ENCODE measurements at places on chromosomes 5 and 9.

DNA sequence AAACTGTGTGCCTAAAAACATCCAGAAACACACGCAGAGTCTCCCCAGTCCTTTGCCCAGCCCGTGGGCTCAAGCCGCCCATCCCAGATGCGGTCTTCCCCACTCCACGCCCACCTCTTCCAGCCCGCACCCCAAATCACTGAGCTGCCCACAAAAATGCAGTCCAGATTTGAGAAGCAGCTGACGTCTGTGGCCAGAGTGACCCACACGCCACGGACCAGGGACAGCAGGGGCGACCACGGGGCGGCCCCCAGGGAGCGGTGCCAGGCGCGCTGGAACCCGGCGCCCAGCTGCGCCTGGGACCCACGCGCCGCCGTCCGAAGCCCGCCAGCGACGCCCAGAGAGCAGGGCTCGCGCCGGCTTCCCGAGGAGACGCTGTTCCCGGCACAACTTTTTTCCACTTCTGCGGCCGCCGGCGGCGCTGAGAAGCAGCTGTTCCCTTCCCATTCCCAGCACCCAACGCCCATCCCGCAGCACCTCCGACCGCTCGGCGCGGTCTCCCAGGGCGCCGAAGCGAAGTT, 674 bp downstream of the LHFPL2 start:
- DNase-seq, result no peak

DNA sequence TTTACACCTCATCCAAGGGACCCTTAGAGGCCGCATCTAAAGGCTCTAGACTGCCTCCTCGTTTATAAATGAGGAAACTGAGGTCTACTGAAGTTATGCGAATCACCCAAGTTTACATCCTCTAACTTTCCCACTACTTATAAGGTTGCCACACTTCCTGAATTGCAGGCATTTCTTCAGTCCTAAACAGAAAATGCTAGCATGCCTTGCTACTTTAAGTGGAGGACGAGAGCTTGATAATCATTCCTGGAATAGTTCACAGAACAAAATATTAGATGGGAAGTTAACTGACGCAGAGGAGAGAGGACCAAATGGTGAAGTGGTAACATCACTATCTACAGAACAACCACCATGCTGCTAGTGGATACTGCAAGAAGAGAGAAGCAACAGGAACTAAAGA, 85.8 kb downstream of the GNAQ start:
- no peak for DNase-seq

GRCh38 chr9:112863746-112864145, 26.9 kb downstream of the SLC46A2 start:
- DNase-seq, result no peak

DNA sequence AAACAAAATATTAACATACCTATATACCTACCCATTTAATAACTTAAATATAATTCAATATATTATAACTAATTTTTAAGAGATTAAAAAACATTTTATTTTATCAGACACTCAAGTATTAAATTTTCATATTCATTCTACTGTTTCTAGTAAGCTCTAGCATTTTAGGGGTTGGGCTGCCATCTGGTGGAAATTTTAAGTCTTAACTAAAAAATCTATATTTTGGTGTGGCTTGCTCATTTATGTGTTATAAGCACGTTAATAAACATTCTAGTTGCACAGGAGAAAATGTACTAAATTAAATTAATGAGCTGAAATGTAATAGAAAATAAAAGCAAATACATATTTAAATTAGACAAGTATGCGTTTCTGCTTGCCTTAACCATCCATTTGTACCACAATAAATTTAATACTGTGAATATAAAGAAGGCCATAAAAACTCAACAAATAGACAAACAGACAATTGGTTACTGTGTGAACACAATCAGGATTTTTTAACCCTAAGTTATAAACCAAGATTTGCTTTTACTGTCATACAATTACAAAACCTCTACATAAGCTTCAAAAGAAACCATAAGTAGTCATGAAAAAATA, 1728.3 kb upstream of the CDH9 start:
- DNase-seq, result no peak

- DNase-seq, result no peak
Observed at GRCh38 chr5:18305288-18305924, 671.1 kb downstream of the TAF11L14 start.

DNA sequence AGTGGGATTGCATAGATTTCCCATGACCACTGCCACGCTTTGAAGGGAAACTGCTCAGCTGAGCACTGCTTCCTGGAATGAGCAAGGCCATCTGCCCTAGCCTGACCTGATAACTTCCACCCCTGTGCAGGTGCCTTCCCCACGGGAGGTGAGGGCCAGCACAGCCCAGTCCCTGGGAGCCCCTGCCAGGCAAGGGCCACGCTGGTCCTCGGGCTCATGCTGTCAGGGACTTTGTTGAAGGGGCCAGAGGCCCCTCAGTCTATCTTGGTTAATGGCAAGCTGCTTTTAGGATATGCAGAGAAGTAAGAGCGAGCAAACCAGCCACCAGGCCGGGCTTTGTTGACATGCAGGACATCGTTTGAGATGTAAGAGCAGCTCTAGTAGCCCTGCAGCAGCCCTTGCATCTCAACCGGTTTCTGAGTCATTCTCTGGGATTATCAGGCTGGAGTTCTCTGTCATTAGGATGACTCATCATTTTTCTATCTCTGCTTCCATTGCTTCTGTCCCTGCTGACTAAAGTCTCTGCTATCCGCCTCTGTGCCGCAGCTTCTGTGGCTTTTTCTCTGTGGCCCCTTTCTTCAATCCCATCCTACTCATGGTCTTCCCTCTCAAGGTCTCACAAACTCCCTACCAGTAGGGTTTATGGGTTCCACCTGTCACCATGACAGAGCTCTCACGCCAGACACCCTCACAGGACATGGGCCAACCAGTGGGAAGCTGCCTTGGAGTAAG, 30.6 kb upstream of the IQGAP2 start:
- DNase-seq, result no peak

- no peak for DNase-seq
Observed at GRCh38 chr5:138418444-138418843, 20.4 kb upstream of the REEP2 start.

DNA sequence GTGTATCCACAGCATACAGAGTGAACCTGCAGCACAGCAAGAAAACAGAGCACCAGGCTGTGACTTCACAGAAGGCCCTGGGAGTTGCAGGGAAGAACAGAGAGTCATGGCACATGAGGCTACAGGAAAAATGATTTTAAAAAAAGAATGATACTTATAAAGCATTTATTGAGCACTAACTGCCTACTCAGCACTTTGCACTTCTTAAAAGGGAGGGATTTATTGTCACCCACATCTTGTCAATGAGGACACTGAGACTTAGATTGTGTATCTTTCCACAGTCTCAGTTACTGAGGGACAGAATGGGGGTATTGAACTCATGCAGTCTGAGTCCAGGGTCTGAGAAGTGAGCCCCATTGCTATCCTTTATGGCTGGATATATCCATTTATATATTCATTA, 244.6 kb upstream of the TRIM32 start:
- no peak for DNase-seq

GRCh38 chr9:106622164-106622487, 240.8 kb upstream of the ZNF462 start:
- no peak for DNase-seq

GRCh38 chr5:151740958-151741373, 17.5 kb downstream of the ATOX1 start:
- no peak for DNase-seq

GRCh38 chr9:130039528-130040147, 3.4 kb downstream of the FNBP1 start:
- no peak for DNase-seq

DNA sequence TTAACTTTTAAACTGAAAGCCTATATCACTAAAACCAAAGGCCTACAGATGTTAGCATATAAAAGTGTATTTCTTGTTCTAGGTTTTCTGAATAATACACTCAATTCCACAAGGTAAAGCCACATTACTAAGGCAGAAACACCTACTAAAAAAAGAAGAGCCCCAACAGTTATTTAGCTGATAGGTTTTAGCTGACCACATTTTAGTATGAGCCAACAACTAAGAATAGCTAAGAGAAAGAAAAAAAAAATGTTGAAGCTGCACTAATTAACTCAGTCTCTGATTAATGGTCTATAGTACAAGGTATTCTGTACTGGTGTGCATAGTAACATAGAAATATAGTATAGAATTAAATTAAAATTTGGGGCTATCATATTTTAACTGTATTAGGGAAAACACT, 23.5 kb downstream of the ZFR start:
- no peak for DNase-seq

DNA sequence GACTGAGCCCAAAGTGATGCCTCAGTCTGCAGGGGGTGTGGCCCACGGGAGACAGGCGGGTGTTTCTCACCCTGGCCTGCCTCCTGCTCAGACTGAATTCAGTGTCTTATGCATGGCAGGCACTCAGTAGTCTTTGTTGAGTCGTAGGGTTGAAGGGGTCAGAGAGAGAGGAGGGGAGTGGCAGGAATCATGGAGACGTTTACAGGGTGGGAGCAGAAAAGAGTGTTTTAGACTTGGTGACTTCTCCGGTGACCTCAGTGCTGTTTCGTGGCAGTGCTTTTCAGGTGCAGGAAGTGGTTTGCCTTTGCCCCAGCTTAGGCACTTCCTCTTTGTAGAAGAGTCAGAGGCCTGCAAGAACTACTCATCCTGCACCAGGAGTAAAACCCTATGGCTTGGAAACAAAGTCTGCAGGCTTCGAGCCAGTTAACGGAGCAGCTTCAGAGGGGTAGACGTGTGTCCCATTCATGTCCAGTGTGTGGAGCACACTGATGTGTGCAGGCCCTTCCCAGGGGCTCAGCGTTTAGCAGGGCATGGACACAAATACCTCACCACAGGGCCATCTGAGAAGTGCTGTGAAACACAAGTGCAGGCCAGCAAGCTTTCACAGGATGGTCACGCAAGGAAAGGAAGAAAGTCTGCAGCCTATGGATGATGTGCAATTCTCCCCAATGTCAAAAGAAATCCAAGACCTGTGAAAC, 24.5 kb upstream of the SEMA4D start:
- DNase-seq, result peak; percentile 42

All from left colon (tissue), 2 donors.